ENCODE measurements at places on chromosomes 6 and 20.

DNA sequence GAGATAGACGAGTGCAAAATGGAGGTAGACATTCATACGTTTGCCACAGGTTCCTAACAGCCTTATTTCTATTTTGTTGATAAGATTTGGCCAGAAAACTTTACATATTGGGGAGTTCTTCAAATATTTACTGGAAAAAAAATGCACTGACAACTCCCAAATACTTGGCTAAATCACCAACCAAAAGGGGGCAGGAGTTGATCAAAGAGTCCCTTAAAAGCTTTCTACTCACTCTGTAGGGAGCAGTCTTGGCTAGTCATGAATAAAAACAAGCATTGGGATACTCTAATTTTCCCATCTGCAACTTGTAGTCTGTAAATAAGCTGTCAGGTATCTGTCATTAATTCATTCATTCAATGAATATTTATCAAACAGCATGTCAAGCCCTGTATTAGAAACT, 18.4 kb downstream of the TENT5A start:
- DNase-seq = no peak

DNA sequence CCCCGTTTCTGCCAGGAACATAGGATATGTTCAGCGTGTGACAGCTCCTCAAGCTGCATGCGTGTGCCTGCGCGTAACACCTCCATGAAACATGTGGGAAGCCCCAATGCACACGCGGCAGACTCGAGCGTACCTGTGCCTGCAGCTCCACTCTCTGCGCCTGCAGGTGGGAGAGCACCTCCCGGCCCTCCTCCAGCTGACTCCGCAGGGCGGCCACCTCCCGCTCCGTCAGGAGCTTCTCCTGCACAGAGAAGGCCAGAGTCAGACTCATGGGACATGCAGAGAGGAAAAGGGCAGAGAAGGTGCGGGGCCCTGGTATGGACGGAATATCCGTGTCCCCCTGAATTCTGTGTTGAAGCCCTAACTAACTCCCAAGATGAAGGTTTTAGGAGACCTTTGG, 22.4 kb downstream of the BFSP1 start:
- DNase-seq = no peak

DNA sequence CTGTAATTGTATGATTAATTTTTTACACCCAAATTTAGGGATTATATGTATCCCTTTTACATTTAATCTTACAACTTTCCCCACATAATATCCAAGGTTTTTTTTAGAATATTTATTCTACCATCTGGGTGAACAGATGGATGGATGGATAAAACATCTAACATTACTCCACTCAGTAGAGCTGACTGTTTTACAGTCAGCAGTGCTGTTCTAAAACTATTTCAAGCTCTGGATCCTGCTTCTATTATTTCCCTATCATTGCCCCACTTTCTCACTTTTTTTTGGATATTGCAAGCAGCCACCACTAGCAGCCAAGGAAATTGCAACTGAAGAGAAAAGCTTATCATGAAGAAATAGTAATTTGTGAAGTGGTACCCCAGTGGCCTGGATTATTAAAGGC, 173.7 kb downstream of the ARHGAP18 start:
- no peak for DNase-seq

DNA sequence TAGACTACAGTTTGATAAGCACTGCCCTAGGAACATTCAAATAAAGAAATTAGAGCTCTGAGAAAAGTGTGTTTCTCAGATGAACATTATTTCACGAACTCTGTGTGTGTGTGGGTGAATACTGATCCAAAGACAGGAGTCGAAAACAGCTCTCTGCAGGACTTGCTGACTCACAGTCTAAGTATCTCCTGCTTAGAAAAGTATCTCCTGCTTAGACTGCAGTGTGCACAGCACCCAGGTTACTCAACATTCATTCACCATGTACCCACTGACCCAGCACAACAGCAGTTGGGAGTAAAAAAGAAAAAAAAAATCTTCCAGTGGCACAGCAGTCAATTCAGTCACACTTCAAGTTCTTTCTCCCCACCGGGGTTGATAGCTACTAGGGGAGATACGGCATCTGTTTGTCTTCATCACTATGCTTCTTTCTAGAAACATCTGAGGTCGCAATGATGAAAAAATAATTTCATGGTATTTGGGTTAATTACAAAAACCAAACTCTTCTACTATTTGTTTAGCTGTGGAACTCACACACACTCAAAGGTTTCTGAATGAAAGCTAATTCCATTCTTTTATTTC, 48.0 kb downstream of the GCLC start:
- DNase-seq = no peak

Data from activated CD8-positive, alpha-beta T cell treated with anti-CD3 and anti-CD28 coated beads for 36 hours (primary cell).